ENCODE measurements at places on chromosomes 4 and X.

GRCh38 chr4:94722748-94723147 is 35.0 kb upstream of the BMPR1B start:
- DNase-seq, result no peak

DNA sequence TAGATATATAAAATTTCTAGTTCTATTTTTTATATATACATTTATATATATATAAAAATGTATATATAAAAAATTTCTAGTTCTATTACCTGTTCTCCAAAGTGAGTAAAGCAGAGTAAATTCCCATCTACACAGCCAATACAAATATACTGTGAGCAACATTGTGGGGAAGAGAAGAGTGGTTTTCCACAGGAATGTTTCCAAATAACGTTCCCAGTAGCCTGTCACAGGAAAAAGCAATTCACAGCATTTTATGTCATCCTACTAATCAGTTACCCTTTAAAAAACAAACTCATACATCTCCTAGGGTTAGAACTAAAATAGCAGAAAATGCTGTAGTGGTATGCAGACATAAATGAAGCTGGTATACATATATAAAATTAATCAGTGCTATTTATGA is 44.5 kb downstream of the AASDH start:
- DNase-seq, result no peak

DNA sequence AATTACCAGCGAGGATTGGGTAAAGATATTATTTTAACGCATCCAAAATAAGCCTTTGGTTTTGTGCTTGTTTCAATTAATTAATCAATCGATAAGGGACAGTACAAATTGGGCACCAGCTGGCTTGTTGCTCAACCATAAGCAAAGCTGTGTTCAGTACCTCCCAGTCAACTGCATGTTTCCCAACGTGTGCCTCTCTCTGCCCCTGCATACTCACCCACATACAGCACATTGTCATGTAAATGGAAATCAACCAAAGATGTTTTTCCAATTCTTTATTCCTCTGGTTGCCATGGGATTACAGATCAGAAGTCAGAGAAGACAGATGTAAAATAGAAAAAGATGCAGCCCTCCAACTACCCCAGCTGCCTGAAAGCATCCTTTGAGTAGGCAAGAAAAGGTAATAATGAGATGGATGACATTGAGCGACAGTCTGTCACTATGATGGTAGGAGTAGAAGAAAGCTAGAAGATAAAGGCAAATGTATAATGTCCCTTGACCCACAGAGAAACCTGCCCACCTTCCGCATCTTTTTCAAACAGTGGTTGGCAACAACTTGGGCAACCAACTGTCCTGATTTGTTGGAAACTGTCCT is 92.7 kb upstream of the TSPAN7 start:
- no peak for DNase-seq

DNA sequence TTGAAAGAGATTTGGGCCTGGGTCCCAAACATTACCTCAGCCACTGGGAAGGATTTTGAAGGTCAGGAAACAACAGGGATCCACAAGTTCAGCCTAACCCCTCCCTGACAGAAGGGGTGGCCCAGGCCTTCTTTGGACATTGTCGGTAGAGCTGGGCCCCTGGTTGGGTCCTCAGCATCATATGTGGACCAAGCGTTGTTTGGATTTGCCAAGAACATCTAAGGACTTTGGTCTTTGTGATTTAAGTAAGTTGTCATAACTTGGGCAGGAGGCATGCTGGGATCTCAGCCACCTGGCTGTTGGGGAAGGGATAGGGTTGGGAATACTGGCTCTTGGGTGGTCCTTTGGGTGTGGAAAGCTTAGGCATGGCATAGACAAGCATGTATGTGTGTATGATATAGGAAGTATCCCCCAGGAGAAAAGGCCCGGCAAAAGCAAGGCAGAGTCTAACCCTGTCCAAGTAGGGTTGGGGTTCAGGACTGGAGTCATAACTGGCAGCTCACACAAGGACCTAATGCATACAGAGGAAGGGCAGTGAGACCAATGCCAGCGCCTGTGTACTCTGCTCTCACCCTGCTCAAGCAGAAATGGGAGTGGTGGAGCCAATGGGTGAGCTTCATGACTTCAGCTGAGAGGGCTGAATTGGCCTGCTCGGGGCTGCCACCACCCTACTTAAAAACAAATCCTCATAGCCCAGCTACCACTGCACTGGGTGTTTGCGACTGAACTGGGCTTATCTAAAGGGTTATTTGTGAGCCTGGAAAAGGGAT is 102.8 kb downstream of the RTL5 start:
- no peak for DNase-seq

DNA sequence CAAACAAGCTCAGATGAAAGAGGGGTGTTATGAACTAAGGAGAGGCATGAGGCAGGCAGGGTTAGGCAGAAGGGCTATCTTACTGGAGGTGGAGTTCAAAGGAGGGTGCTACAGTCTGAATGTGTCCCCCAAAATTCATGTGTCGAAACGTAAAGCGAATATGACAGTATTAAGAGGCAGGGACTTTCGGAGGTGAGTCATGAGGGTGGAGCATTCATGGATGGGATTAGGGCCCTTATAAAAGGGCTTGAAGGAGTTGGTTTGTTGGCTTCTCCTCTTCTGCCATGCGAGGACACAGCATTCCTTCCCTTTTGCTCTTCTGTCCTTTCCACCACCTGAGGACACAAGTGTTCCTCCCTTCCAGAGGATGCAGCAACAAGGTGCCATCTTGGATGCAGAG is 22.9 kb downstream of the APLN start:
- no peak for DNase-seq

DNA sequence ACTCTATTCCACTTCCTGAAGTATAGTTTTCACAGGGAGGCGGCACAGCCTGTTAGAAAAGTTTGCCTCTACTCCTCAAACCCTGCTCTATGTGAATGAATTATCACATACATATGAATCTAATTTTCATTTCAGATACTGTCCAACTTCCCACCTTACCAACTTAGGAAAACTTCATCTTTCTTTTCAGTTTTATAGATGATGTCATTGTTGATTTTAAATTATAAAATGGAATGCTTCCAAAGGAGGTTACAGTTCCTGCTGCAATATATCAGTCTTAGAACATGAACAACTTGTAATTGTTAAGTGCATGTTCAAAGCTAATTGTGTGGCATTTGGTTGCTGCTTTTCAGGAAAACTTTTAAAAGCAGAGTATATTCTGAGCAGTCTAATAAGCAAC is 92.4 kb downstream of the NEUROG2 start:
- DNase-seq, result no peak

DNA sequence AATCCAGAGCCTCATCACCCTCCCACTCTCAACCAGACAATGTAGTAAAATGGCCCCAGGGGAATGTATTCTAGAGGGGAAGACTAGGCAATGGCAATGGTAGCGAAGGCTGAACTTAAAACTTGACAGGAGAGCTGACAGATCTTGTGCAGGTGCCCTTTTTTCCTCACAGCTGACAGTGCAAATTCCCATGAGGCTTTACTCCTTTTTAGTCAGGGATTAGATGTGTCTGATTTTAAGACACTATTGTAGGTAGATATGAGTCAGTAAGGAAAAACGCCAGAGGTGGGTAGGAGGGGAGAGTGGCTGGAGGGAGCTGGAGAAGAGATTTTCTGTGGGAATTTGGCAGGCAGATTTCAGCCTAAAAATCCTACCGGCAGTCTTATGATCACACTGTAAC is 10.7 kb downstream of the CAPN6 start:
- DNase-seq, result no peak

- no peak for DNase-seq
Observed at GRCh38 chr4:105389167-105389566, 84.7 kb downstream of the PPA2 start.

DNA sequence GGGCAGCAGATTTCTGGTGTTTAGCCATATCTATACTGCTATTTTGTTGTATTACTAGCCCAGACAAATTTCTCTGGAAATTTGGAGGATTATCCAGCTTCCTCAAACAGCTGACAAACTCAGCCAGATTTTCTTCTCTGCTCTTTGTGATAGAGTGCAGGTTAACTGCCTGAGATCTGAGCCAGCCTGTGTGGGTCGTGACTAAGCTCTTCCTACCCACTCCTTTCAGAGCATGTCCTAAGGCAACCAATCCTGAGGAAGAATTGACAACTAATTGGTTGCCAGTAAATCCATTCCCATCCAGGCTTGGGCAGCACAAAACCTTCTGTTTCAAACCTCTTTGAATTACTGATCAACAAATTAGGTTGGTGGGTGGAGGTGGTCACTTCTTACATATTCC is 2.5 kb upstream of the GABRA2 start:
- no peak for DNase-seq

DNA sequence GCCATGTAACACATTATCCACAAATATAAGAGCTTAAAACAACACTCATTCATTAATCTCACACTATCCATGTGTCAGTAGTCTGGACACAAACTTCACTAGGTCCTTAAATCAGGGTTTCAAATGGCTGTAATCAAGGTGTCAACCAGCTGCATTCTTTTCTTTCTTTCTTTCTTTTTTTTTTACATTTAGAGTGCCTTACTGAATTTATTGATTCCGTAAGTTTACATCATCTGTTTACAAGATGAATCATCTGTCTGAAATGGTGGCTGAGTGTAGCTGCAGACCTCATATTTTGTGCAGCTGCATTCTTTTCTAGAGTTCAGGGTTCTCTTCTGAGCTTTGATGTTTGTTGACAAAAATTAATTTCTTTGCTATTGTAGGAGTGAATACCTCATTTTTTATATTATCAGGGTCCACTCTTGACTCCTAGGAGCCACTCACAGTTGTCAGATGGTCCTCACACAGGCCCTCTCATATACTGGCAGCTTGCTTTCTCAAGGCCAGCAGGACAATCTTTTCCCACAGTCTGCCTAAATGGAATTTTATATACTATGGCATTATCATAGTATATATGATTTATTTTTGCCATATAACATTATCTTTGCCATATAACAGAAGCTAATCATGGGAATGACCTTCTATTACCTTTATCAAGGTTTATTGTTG is 37.8 kb downstream of the SPOCK3 start:
- no peak for DNase-seq

DNA sequence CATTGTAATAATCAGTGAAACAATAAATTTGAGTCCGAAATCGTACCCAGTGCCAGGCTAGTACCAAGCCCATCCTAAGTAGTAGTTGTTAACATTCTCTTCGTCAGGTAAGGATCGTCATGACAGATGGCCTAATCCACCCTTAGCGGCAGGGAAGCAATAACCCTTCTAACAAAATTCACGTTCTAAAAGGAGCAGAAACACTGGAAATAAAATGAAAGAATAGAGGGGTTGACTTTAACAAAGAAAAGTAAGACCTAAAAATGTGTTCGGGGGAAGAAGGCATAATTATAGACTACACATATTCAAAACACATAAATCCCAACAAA is 142.7 kb downstream of the CPEB2 start:
- no peak for DNase-seq

- DNase-seq, result no peak
Observed at GRCh38 chr4:3665360-3665891, 100.8 kb upstream of the ADRA2C start.

GRCh38 chrX:49192722-49193328 is 6.7 kb upstream of the PRICKLE3 start:
- DNase-seq, result no peak

- no peak for DNase-seq
Observed at GRCh38 chr4:48913346-48913745, 6.8 kb upstream of the OCIAD2 start.

GRCh38 chr4:137510557-137511265 is 21.6 kb downstream of the PCDH18 start:
- DNase-seq, result no peak

DNA sequence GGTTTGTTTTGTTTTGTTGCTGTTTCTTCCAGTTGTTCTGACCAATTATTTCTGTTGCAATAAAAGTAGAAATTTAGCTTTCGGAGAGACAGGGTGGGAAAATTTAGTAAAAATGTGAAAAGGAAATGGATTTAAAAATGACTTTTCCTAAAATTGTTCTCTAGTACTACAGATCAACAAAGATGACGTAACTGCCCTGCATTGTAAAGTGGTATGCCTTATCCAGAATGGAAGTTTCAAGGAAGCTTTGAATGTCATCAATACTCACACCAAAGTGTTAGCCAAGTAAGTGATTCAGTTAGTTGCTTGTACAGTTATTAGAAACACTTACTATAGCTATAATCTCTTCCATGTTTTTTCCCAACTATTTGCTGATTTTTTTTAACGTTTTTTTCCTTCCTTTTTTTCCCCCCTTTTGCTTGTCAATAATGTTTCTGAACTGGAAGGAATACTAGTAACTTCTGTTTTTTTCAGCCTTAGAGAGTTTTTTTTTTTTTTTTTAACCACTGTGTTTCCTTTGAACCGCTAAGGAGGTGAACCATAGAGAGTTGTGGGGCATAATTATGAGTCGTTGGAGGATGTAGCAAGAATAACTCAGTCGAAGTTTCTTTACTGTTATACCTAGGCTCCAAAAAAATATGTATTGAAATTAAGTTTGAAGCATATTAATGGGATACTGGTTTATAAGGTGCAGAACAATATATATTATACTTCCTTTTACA is 2.2 kb downstream of the SRP72 start:
- no peak for DNase-seq

DNA sequence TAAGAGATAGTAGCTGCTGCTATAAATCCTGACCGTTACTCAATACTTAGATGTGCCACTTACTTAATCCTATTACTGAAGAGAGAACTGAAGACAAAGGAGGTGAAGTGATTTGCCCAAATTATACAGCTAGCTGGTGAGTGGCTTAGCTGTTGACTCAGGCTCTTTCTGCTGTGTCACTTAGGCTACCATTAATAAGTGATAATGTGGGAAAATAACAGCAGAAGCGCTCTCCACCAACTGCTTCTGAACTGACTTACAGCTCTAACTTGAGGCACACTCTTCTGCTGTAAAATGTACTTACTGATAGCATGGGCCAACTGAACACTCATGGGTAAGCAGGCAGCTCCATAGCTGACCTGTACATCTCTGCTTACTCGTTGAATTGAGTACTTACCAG is 7.5 kb upstream of the KLHL5 start:
- no peak for DNase-seq

DNA sequence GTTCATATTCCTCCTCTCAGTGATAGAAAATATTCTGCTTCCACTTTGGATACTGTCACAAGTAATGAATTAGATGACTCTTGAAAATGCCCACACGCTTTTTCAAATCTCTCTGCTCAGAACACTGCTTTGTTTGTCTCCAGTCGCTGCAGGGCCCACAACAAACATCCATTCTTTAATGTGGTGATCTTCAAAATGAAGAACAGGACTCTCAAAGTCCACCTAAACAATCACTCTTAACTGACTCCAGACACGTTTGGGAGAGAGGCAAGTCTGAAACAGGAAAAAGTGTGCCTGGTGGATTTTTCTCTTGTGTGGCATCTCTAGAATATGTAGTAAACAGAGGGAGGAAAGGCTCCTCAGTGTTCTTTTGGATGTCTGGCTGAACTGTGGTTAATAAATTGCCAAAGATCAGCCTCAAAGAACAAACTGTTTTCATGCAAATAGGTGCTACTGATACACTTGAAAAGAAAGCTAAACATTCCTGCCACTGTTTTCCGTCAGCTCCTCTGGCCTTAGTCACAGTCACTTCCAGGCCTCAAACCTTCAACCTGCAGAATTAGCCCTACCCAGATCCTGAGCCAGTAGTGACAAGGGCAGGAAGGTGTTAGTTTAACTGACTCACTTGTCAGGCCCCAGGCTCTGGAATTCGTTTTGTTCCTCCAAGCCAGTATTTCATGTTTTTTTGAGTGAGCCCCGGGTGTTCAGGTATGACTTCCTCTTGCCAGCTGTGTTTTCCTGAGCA is 259.6 kb upstream of the GPC4 start:
- DNase-seq, result no peak

All from stimulated activated CD4-positive, alpha-beta T cell treated with anti-CD3 and anti-CD28 coated beads, Interleukin-15, amount 100 ng/mL, for 1 hour (primary cell).